ENCODE measurements at places on chromosomes 12 and 14. TPM values are rescaled to one million over a fixed set of nuclear protein-coding genes. Genes with fewer than 3 reads are reported as not detected.

DNA sequence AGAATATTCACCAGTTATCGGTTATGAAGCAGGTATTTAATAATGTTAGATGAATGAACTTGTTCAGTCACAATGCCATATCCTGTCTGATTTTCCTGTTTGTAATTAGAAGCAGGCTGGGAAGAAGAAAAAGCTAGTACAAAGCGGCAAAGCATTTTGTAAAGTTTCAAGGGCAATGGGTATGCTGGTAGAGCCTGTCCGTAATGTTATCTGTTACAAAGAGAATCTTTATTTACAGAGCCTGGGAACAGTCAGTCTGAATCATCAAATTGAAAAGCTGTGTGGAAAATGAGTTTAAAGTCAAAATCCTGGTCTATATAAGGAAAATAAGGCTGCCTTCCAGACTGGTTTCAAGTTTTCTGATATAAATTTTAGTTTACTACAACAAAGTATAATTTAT is 40.5 kb downstream of the PARP11 start:
- no peak for DNase-seq

- DNase-seq: no peak
Observed at GRCh38 chr14:51884086-51884927, 23.9 kb downstream of the GNG2 start.

AICDA gene
- total RNA-seq: 0.20 TPM

SNRPF gene
- 17.2 TPM for total RNA-seq

PNP gene
- total RNA-seq: 24.4 TPM

MLF2 gene
- total RNA-seq: 76.3 TPM

TSPAN19 gene
- not detected for total RNA-seq

MYF6 gene
- 9.8 TPM for total RNA-seq

ACIN1 gene
- total RNA-seq: 93.9 TPM

DNA sequence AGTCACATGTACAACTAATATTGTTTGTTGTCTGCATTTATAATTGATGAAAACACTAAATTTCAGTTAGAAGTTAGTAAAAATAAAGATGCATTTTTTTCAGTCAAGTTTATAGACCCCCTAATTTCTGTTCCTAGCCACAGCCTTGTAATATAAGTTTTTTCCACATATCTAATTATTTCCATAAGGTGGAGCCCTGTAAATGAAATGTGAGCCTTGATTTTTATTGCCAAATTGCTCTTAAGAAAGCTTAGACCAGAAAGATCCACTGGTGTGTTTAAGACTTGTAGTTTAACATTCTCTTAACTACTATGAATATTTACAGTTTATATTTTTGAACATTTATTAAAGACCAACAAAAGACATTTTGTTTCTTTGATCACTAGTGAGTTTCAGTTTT is 322.1 kb upstream of the RGS6 start:
- DNase-seq: peak; percentile 54

DNA sequence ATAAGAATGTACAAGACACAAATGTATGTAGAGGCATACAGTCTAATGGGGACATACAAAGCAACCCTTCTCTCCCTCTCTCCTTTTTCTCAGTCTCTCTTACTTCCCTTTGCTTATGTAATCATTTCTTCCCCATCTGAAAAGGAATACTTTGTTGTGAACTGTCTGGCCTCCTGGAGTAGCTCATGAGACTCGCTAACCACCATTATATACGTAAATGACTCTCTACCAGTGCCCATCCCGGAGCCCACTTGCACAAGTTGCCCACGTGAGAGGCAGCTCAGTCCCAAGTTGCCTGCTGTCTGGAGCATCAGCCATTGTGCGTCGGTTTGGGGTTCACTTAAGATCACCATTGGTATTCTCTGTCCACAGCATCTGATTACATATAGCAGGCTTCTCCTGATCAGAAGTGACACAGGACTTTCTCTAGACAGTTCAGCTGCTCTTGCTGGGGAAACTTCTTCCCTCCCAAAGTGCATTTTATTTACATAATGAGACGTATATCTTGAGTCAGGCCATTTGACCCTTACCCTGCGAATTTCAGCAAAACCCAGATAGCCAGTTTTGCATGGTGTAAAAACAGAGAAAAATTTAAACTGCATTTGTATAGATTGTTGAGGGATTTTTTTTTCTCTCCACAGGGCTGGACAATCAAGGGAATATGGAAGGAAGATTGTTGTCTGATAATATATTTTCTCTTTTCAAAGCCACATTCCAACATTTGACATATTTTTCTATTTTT is 220.7 kb upstream of the EGLN3 start:
- DNase-seq: no peak

GRCh38 chr12:2284321-2284813 is 231.6 kb downstream of the CACNA1C start:
- peak; percentile 75 for DNase-seq

KRT83 gene
- 18.8 TPM for total RNA-seq

RASSF9 gene
- 4.9 TPM for total RNA-seq

DNA sequence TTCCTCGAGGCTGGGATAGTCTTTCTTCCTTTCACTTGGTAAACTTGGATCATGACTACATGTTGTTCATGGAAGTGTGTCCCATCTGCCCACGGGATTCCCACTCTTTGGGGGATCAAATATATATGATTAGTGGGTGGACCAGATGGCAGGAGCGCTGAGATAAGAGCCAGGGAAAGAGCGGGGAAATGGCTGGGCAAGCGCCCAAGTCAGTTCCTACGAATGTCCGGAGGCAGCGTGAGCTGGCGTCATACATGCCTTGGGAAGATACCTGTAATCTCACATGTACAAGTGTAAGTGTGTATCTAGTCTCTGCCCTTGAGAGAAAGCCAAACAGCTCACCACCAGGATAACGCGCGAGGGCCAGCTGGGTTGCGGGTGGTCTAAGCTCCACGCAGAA is 62.3 kb downstream of the FZD10 start:
- DNase-seq: no peak

DNA sequence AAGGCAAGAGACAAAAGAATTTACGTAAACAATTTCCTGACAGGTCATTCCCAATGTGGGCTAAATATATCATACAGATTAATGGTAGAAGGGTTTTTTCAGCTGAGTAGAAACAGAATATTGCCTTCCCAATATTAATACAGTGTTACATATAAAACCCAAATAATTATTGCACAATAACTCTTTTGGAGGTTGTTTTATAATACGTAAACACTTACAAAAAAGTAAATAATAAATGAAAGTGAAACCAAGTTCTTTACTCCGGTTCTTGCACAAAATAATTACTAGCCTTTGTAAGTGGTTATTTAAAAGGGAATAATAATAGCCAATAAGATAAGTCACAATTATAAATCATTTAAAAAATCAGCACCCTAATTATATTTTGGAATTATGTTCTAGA is 118.6 kb upstream of the SSTR1 start:
- no peak for DNase-seq

DNA sequence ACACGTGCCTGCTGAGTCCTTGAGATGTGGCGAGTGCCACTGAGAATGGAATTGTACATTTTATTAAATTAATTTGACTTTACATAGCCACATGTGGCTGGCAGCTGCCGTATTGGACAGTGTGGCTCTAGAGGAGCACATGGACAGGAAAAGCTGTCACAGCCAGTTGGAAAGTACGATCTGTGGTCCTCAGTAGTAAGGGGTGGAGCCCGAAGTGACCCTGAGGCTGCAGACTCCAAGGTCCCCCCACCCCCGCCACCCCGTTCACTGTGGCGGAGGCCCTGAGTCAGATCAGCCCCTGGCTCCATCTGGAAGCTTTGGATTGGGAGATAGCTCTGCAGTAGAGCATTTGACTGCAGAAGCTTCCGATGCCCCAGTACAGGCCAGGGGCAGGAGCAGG is 25.8 kb upstream of the BEGAIN start:
- DNase-seq: no peak

SPRYD4 gene
- total RNA-seq: 1.4 TPM

FAM90A1 gene
- not detected for total RNA-seq

KRT8 gene
- total RNA-seq: 16.2 TPM

CCNB1IP1 gene
- total RNA-seq: 59.9 TPM

GRCh38 chr14:27929797-27930347 is 836.7 kb upstream of the FOXG1 start:
- DNase-seq: no peak

SMCO3 gene
- 0.39 TPM for total RNA-seq

OVCH1 gene
- 0.30 TPM for total RNA-seq

DNA sequence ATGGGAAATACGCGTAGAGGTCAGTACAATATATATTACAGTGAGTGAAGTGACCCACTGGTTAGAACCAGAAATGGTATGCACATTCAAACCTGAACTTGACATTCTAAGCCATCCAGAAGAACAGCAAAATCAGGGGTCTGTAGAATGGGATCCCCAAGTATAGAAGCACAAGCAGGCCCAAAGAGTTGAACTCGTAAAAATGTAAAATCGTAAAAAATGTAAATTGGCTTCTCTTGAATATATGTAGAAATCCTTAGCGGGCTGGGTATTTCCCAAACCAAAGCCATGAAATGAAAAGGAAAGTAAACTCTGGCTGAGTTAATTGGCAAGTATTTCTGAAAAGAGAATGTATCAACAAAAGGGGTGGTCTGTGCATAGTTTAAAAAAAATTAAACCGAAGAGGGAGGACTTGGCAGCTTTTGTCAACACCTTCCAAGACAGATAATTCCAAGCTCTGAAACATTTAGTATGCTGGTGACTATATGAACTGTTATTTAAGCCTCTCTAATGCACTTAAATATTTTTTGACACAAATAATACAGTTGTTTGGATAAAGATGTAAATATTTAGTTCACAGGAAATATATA is 1505.6 kb upstream of the FLRT2 start:
- DNase-seq: no peak

LRP6 gene
- 62.2 TPM for total RNA-seq

- DNase-seq: peak; percentile 68
Observed at GRCh38 chr12:1474574-1475153, 119.7 kb downstream of the FBXL14 start.

DNA sequence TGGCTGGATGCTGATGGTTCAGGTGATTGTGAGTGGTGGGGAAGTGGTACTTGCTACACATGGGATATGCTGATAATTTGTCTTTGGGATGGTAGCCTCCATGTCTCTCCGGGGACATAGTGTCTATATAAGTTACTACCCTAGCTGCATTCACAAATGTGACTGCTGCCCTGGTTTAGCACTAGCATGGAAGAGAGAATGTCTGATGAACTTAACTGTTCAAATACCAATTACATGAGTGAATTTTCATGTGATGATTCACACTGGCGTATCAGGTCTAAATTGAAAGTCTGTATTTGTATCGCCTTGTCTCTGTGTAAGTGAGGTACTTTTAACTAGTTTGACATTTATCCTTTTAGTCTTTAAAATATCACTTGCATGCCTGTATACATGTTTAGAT is 34.4 kb downstream of the ATF7IP start:
- DNase-seq: no peak

TNFAIP2 gene
- total RNA-seq: 41.3 TPM

RD3L gene
- total RNA-seq: not detected

DNA sequence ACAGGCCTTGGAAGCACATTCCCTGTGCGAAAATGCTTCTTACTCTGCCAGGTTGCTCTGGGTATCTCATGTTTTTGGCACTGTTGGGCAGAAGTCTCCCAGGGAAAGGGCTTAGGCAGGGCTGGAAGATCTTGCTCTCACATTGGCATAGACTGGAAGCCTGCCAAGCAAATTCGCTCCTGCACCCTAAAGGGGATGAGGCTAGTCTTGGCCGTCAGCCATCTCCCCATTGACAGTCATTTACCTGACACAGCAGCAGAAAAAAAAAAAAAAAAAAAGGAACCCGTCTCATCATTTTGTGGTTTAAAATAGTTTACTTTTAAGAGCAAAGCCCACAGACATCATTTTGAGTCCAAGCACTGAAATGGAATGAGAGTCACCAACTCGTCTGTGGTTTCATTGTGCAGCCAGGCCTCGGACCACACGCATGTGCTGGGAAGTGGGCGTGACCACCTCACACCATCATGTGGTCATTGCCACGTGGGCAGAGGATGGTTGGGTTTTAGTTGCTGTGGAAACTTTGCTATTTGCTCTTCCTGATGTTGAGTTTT is 84.8 kb downstream of the NRXN3 start:
- DNase-seq: no peak

GRCh38 chr12:2607881-2608607 is 186.7 kb upstream of the FKBP4 start:
- no peak for DNase-seq

DNA sequence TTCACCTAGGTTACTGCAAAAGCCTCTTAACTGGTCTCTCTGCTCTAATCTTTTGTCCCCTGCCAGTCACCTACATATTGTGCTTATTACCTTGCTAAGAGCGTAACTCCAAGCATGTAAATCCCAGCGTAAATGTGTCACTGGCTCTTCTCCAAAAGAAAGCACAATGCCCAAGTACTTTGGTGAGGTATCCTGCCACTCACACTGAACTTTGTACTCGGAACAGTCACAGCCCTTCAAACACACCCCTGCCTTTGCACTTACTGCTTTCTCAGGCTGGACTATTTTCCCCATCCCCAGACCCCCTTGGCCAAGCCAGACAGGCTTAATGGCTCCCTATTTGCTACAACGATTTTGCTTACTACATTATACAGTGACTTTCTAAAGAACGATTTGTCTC is 31.7 kb downstream of the GALNT4 start:
- no peak for DNase-seq

- no peak for DNase-seq
Observed at GRCh38 chr12:91954326-91954725, 191.3 kb downstream of the BTG1 start.

VDR gene
- total RNA-seq: 12.2 TPM

- peak; percentile 2 for DNase-seq
Observed at GRCh38 chr14:35821564-35822411, 4.3 kb upstream of the BRMS1L start.

LIN52 gene
- total RNA-seq: 11.5 TPM

CD163L1 gene
- total RNA-seq: 12.7 TPM

DNA sequence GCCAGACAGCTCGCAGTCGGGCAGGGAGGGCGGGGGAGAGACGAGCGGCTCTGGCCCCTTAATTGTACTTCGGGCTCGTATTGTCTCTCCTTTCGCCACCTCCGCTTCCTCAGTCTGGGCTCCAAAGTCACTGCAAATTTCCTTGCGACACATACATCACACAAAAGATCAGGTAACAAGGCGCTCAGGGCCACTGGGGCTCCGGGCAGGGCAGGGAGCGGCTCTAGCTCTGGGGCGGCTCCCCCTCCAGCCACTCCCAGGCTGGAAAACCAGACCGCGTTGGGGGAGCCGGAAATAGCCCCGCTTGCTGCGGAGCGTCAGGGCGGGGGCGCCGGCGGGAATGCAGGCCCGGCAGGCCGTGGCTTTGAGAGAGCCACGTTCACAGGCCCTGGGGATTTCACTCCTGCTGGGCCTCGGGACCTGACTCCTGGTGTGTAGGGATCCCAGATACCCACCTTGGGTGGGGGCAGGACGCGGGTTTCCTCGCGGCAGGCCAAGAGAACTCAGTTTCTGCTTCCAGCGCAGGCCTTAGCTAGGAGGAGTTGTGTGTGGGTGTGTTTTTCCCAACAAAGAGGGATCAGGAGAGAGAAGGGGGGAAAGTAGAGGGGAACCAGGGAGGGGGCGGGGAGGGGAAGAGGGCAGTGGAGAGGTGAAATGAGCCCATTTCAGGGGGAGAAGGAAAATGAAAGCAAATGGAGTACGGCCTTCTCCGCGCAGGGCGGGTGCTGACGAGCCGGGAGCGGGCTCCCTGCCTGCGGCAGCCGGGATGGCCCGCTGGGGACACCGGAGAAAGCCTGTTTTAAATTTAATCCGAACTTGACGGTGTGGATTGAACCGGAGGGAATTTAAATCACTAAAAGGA is 4.4 kb upstream of the HOXC9 start:
- no peak for DNase-seq

Data from skin of body (tissue), 3 donors.